ENCODE measurements at places on chromosomes 12 and 14.

- DNase-seq = no peak
These were observed 237.7 kb downstream of the GXYLT1 start for GRCh38 chr12:41907021-41907420.

DNA sequence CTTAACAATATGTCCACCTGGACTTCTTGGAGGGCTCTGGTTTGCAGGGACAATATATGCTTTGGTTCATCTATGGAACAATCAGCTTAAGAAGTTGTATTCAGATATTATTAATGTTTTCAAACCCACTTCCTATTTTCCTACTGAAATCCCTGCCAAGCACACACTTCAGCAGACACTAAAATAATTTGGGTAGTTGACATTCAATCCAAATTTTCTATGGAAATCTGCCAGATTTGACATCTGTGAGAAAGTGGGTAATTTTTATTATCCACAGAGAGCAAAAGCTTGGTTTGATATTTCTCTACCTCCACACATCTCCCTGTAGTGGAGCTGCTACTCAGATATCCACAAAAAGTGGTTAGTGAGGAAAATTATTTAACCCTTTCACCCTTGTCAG, 378.8 kb upstream of the SOX5 start:
- DNase-seq = no peak

GRCh38 chr14:86938320-86938719, 1054.7 kb downstream of the GALC start:
- DNase-seq = peak; percentile 36

DNA sequence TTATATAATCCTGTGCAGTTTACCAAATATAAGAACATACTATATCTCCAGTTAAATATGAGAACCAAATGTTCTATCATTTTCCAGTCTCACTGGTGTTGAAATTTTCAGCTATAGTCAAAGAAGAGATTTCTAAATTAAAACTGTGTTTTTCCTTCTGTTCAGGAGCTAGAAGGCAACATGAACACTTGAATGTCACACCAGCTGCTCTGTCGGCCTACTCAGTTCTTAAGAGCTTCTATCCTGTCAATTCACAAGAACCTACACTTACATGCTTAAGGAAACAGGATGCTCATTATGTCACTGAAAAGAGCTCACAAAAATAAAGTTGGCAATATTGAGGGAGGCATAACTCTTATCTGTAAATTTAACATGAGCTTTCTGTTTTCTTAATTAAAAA, 43.1 kb downstream of the ATP2B1 start:
- no peak for DNase-seq

- no peak for DNase-seq
These were observed 11.2 kb downstream of the MAP4K5 start for GRCh38 chr14:50520947-50521815.

- DNase-seq = peak; percentile 98
These were observed 77.4 kb downstream of the SCARB1 start for GRCh38 chr12:124786061-124786964.

DNA sequence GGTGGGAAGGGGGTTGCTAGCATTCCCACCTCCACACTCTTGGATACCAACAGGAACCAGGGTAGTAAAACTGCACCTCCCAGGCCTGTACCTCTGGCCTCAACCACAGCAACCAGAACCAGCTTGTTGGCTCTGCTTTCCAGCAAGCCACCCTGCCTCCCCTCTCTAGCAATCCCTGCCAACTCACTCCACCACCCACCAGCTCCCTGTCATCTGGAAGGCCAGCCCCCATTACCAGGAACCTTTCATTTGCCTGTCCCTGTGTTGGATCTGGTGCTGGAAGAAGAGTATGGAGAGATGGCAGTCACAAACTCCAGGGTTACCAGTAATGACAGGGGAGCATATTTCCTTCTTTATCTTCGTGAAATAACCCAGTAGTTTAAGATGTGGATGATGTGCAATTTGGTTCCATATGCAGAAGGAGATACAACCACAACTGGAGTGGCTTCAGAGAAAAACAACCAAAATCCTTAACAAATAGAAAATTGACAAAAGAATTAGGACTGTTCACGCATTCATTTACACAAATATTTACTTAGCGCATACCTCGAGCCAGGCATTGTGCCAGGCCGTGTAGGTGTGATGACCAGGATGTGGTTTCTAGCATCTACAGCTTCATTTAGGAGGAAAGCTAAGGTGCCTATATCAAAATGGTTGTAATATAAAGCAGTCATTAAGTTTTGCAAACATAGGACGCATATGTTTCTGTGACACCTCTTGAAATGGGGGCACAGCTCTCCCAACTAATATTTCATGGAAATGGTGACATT, 3.4 kb downstream of the B4GALNT3 start:
- DNase-seq = no peak

Measured in ACHN (cell line).